ENCODE measurements at places on chromosomes 2 and 18.

- DNase-seq: no peak
Measured at GRCh38 chr2:88091943-88092342, 24.3 kb downstream of the SMYD1 start.

DNA sequence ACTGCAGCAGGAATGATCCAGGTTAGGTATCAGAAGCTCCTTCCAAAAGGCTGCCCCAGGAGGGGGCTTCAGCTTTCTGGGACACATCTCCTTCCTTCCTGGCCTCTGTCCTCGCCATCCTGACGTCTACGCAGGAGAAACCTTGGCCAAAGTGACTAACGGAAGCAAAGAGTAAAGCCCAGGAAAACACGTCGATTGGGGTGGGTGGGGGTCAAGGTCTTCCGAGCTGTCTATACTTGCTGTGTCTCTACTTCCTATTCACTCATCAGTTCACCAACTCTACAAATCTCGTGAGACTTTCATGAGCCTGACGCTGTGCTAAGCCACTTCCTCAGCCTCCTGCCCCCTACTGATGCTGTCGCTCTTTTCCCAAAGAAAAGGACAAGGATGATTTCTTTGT is 212.6 kb downstream of the TNS1 start:
- peak; percentile 59 for DNase-seq

- DNase-seq: no peak
Measured at GRCh38 chr2:62467475-62468321, 38.3 kb downstream of the TMEM17 start.

DNA sequence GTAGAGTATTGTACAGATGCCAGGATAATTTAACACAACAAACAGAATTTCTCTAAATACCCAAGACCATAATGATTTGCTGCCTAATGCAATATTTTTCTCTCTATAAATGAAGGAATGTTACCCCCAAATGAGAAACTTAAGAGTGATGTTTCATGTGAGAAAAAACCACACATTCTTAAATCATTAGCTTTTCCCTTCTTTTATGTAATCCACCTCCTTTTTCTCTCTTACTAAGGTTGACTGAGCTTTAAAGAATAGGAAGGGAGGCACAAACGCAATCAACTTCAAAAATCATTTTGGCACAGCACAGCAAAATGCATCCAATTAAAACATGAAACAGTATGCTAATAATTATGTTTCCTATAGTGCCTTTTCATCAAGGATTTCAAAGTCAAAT is 698.1 kb upstream of the CDH2 start:
- no peak for DNase-seq

- peak; percentile 94 for DNase-seq
Measured at GRCh38 chr2:200509612-200510433, at the start of gene KCTD18. TSS of gene KCTD18 (minus strand) at chr2:200510068. CDS start at chr2:200507016, 3,052 bp downstream.

DNA sequence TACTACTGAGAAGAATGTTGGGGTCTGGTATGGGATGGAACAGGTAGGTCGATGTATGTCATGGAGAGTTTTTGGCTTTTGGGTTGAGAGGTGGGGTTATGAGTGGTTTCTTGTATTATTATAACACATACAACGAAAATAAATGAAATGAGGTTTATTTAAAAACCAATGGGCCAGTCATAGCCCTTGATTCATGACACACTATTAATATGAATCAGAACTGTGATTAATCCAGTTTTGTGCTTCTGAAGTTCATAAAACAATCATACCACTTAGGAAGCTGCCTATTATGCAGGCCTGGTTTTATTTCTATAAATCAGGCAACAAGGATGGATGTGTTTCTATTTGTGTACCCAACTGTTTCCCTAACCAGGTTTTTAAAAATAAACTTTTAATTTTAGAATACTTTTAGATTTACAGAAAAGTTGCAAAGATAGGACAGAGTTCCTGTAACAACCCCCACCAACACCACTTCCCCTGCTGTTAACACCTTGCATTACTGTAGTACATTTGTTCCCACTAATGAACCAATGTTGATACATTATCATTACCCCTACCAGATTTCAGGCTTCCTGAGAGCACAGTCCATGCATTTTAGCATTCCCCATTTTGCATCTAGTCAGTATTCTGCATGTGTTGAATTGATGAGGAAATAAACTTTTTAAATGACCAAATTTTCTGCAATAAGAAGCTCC is 37.5 kb upstream of the NCOA1 start:
- DNase-seq: no peak

- DNase-seq: no peak
Measured at GRCh38 chr2:218392891-218393462, 6.7 kb upstream of the CTDSP1 start.

GRCh38 chr2:66127656-66128055 is 307.3 kb upstream of the MEIS1 start:
- DNase-seq: no peak

GRCh38 chr2:84906900-84907714 is 1.7 kb downstream of the TMSB10 start:
- DNase-seq: peak; percentile 84

DNA sequence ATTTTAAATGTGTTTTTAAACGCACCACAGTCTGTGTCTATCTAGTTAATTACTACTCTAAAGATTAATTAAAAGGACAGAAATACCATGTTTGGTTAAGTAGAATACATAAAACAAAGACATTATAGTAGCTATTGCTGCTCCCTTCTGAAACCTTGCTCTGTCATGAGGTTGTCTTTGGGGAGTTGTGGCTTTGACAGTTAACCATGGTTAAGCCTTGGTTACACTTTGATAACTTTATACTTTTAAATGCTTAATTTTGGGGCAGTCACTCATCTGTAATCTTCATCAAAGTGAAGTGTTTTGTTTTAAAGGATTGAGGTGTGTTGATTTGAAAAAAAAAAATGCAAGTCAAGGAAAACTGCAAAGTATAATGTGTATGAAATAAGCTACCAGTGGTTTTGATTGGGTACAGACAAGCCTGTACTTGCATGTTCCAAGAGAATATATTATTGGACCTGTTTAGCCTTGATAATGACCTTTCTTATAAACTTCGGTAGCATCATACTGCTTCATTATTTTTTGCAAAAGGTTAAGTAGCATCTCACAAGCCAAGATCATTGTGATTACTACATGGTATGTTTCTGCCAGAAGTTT is 29.8 kb upstream of the TBR1 start:
- no peak for DNase-seq

DNA sequence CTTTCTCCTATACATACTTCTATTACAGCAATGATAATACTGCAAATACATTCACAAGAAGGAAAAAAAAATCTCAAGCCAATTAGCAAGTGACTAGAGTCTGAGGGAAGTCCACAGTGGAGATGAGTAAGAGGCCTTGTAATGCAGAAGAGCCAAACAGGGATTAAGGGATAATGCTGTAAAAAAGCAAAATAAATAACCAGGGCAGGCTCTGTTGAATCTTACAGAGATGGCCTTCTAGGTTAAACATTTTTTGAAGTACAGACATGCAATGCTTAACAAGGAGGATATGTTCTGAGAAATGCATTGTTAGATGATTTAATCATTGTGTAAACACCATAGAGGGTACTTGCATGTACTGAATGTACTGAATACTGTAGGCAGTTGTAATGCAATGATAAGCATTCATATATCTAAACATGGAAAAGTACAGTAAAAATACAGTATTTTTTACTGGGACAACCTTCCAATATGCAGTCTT is 122.1 kb upstream of the RMDN2 start:
- no peak for DNase-seq

DNA sequence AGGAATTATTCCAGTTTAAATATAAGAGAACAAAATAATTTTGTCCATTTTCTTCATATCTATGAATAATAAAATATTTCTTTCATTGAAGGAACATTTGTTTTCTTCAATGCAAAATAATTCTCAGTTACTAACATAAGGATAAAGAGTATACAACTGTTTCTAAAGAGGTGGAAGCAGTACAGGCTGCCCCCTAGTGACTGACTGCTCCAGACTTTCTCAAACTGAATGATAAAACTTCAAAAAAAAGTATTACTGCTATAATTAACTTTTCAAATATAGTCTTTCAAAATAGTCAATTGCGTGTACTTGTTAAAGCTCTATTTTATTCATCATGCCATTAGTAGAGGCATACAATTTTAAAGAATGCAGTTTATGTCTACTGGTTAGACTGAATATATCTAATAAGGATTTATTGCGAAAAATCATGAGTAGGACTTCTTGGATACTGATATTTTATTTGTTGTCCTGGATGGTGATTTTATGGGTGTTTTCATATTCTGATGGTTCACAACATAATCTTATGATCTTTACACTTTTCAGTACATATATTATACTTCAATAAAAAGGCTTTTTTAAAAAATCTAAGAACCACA is 100.1 kb downstream of the WDPCP start:
- DNase-seq: peak; percentile 40

- no peak for DNase-seq
Measured at GRCh38 chr2:224851811-224852210, 135.6 kb upstream of the CCDC195 start.

DNA sequence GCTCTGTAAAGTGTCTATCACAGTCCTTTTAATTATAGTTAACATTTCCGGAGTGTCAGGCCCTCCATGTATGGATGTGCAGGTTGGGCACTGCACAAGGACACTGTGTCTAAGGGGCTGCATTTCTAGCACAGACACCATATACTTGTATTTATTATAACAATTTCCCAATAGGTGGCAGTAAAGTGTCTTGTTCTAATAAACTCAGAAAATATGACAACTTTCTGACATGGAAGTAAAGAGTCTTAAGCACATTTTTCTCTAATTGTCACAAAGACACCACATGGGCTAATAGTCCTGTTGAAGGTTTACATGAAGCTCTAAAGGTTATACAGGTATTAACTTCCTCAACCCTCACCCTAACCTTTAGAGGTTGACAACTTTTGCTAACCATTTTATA is 156.6 kb downstream of the DYSF start:
- peak; percentile 31 for DNase-seq

DNA sequence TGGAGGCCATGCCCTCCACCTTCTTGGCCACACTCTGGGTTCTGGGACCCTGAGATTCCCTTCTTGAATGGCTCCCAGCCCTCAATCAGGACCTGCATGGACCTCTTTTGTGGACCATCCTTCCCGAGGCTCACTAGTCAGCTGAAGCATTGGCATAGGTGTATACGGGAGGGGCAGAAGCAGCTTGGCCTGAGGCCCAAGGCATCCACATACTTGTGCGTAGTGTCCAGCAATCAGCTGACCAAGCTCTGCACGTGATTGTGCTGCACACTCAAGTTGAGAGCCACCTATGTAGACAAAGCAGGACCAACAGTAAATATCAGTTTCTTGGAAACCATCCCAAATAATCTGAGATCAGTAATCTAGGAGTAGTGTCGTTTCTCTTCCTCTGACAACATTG is 119.6 kb downstream of the INSIG2 start:
- no peak for DNase-seq

GRCh38 chr18:55433648-55434047 is 154.3 kb downstream of the TCF4 start:
- no peak for DNase-seq

GRCh38 chr2:30380824-30381223 is 66.2 kb upstream of the LCLAT1 start:
- no peak for DNase-seq

GRCh38 chr2:235966396-235966795 is 201.8 kb downstream of the GBX2 start:
- DNase-seq: no peak

DNA sequence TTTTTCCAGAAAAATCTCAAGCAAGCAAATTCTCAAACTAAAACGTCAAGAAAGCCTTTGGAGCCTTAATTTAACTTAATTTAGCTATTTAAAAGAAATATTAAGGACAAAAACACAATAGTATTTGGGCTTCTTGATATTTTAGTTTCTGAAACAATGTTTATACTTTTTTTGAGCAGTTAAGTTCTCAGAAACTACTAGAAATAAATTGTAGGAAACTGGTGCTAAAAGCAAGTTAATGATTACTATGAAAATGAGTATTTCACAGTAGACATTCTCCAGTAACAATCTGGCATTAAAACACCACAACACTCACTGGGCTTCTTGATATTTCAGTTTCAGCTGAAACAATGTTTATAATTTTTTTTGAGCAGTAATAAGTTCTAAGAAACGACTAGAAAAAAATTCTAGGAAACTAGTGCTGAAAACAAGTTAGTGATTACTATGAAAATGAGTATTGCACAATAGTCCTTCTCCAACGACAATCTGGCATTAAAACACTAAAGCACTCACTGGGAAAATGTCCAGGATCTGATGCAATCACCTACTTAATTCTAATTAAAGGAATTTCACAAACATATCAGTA is 45.1 kb downstream of the TRAK2 start:
- no peak for DNase-seq

DNA sequence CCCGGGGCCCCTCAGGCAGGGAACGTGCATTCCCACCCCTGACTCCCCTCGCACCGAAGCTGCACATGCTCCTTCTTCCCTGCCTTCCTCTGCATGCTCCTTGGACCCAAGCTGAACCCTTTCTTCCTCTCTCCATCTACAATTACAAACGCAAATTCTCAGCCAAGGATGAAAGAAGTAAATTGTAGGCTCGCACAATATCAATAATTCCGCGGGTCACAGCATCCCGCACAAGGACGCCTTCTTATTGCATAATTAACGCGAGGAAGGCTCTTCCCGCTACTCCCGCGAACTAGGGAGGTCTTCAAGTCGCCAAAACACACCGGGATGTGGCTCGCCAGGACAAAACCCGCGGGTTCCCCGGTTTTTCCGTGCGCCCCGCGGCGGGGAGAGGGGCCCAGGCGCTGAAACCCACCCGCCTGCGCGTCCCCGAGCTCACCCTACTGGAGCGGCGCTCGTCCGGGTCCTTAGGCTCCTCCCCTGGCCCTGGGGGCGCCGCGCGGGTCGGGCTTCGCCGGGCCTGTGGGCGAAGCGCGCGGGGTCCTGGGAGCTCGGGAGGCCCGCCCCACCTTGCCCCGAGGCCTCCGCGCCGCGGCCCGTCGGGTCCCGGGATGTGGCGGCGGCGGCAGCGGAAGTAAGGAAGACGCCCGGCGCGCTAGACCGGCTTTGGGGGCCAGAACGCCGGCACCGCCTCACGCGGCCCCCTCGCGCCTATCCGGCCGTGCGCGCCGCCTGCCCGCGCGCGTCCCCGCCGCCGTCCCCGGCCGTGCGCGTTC is at the start of gene CHST10:
CHST10 (minus strand) TSS at position 734 of the 776 bp plus-strand sequence. CDS start 10,993 bp downstream, outside the sequence.
- DNase-seq: peak; percentile 66

DNA sequence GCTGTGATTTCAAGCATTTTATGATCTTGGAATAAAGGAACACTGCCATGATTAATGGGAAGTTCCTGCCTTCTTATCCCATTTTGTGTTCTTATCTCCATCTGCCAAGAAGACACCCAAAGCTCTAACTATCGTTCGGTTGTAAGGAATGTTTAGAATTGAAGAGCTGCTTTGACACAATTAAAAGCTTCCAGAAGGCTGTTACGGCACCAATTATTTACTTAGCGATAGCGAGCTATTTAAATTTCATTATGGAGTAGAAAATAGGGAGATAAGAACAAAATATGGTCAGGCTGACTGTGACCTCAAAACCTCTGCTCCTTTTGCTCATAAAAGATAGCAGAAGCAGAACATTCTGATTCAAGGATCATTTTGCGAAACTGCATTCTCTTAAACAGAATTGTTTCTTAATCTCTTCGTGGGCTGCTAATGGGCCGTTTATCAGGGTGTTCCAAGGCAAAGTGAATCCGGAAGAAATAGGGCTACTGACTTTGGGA is 101.6 kb downstream of the SLC4A3 start:
- no peak for DNase-seq
